ENCODE measurements at places on chromosomes 2 and 18. TPM values are rescaled to one million over a fixed set of nuclear protein-coding genes. Genes with fewer than 3 reads are reported as not detected.

DNA sequence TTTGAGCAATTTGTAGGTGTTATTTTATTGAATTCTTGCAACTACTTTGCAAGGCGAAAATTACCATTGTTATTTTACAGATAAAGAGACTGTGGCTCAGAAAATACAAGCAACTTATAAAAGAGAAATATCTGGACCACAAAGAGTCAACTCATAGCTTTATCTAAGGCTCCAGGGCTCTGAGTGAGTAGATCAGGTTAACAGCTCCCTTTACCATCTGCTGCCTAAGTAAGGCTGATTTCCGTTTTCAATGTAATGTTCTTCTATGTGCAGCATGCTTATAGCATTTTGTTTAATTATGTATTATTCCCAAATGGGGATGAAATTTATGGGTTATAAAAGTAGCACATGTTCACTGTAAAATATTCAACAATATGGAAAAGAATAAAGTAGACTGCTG is 299.1 kb upstream of the TNP1 start:
- no peak for DNase-seq

Gene ZNF804A
- polyA plus RNA-seq = 1.3 TPM

GRCh38 chr2:145203891-145204290 is 684.0 kb upstream of the ZEB2 start:
- DNase-seq = no peak

Gene FAM228A
- polyA plus RNA-seq = 0.34 TPM

Gene NDC80
- 21.0 TPM for polyA plus RNA-seq

DNA sequence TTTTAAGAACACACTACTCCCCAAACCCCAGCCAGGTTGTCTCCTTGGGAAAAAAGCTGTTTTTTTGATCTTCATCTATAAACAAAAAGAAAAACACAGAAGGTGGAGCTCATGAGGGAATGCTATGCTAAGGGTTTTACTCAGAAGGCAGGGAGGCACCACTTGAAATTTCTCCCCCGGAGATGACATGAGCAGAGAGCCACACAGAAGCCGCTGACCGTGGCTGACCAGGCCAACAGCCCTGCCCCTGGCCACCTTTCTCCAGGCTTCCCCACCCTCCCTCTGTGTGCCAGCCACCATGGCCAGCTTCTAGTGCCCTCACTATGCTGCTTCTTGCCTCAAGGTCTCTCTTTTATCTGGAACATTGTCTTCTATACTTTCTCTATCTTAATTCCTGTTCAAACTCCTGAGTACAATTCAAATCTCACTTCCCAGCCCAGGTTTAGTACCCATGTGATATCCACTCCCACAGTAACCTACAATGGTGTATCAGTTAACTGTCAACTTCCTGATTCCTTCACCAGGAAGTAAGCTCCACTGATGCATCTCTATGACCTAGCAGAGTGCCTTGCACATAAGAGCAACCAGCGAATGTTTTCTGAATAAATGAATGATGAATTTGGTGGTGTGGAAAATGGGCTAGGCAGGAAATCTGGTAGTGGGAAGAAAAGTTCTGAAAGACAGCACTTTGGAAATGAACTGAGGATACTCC is 15.3 kb downstream of the LAPTM4A start:
- DNase-seq = no peak

GRCh38 chr2:99883358-99883757 is 259.0 kb downstream of the AFF3 start:
- DNase-seq = peak; percentile 65

DNA sequence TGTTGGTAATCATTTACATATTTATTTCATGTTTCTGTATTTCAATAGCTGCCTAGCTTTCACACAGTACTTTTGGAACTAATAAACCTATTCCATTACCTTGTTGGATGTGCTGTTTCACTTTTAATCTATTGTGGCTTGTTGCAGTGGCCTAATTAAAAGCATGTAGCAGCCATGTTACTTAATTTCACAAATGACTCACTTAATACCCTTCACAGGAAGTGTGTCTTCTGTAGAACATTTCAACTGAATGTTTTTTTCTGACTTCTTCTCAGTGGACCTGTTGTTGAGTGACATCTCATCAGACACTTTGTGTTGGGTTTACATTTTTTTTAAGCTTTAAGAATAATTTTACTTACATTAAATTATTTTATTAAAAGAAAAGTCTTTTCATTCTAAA is 260.5 kb upstream of the THUMPD2 start:
- DNase-seq = no peak

GRCh38 chr18:25244924-25245698 is 106.9 kb downstream of the ZNF521 start:
- no peak for DNase-seq

- no peak for DNase-seq
These were observed 148.3 kb downstream of the KLHL29 start for GRCh38 chr2:23533338-23533695.

DNA sequence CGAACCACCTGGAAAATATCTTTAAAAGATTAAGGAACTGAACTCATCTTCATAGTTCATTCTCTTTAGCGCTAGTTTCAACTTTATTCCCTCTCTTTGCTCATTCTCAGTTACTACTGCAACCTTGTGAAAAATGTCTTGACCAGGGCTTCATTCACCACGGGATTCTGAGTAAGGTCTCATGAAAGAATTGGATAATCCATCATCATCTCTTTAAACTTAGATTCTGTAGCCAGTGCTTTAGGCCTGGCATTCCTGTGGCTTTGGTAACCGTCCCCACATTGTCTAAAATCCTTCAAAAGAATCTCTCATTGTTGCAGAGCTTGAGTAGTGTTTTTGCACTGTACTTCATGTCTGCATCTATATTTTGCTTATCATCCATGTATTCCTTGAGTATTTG is 229.5 kb downstream of the ETAA1 start:
- DNase-seq = no peak

GRCh38 chr2:82013641-82014040 is 1709.1 kb upstream of the LRRTM1 start:
- DNase-seq = no peak

- DNase-seq = no peak
These were observed 79.4 kb upstream of the ALKAL2 start for GRCh38 chr2:367246-367645.

DNA sequence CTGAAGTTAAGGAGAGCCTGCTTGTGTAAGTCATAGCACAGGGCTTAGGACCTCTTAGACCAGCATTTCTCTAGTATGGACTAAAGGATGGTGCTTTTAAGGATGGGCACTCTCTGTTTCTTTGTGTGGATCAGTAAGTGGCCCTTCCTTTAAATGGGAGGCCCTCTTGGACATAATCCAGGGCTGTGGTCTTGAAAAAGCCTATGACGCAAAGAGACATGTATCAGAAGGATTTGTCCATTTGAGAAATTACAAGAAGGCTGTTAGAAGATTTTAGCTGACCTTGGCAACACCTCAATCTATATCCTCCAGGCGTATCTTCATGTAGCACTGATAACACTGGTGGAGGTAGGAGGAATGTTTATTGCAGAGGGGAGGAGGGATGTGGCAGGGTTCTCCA is 79.2 kb downstream of the PRPF40A start:
- no peak for DNase-seq

GRCh38 chr2:8983571-8983970 is 19.9 kb downstream of the MBOAT2 start:
- no peak for DNase-seq

Gene RRM2
- polyA plus RNA-seq = 45.9 TPM

DNA sequence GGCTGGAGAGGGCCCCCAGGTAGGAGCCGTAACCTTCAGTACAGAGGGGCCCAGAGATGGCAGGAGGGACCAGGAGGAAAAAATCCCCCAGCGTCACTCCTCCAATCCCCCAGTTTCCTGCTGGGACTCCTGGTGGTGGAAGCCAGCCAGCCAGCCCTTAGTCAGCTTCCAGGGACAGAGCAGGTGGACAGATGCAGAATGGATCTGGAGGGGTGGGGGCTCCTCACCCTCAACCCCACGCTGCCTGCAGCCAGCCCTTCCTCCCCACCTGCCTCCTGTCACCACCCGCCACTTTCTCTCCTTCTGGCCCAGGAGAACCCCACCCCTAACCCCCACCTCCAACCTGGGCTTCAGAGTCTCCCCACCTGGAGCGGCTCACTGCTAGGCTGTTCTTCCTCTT is 21.1 kb downstream of the EMX1 start:
- DNase-seq = no peak

DNA sequence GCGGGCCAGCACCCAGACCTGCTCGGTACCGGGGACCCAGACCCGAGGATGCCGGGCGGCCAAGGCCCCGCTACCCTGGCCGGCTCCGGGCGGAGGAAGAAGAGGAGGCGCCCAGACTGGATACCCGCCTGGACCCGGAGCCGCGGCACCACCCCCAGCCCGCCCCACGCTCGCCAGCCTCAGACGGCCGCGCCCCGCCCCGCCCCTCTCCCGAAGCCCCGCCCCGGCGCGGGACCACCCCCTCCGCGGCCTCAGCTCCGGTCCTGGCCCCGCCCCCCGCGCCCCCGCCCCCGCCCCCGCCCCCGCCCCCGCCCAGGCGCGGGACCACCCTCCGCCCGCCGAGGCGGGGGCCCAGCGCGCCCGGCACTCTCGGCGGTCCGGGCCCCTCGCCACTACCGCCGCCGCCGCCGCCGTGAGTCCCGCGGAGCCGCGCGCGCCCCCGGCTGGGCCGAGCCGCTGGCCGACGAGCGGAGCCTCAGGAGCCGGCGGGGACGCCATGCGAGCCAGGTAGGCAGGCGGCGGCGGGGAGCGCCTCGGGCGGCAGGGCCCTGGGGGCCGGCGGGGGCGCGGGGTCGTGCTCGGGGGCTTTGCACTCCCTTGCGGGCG is at the start of gene SH3BP4:
Gene SH3BP4 (plus strand): TSS at position 354 of the 606 bp plus-strand sequence. CDS start 82,986 bp downstream, outside the sequence.
- peak; percentile 78 for DNase-seq

GRCh38 chr2:59824314-59824713 is 729.1 kb downstream of the BCL11A start:
- DNase-seq = no peak

DNA sequence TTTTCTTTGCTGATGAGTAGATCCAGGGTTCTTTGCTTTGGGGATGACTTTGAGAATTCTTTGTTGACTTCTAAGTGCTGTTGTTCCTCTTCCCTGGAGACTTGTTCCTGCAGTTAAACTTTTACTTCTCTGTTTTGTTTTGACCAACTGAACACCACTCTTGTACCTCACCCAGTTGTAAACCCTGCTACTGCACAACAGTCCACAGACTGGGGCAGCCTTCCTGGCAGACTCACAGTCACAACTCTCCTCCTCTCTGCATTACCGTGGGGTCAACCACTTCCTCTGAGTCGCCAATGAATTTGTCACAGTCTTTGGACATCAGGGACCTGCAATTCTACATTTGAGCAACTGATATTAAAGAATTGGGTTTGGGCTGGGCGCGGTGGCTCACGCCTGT is 3.8 kb upstream of the SLC8A1 start:
- no peak for DNase-seq

DNA sequence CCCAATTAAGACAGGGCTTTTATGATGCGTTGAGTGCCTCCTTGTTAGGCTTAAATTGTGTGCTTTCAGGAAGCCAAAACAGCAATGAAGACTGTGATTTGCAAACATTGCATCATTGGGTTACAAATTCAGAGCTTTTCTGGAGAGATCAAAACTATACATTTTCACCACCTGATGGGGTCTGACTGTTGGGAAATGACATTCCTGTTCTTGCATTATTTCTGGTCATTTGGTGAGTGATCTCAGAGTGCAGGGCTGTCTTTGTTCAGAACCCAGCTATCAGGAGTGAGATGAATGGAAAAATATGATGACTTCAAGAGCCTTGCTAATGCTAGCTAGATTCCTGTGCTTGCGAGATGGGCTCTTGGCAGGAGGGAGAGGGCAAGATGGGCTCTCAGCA is 39.1 kb downstream of the SH3RF3 start:
- no peak for DNase-seq

DNA sequence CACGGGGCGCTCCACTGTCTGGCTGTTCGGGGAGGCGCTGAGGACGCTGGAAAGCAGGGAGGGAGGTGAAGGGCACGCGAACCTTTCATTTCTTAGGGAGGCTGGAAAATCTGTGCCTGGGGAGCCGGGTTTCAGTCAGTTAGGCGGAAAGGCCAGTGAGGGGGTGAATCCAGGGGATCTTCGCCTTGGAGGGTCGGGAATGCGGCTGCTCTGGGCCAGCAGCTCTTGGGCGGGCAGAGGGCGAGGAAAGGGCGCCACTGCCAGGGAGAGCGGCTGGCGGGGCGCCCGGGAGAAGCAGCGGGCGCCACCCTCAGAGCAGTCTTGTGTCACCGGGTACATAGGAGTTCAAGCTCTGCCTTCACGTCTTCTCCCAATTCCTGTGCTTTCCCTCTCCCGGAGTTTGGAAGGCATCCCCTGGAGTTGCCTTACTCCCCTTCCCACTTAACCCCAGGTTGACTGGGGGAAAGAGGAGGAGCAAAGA is 1.4 kb downstream of the CCDC85A start:
- peak; percentile 30 for DNase-seq

- peak; percentile 89 for DNase-seq
These were observed 47.0 kb downstream of the IWS1 start for GRCh38 chr2:127479219-127479825.

Gene CROCC2
- polyA plus RNA-seq = not detected

Gene TMEFF2
- 7.2 TPM for polyA plus RNA-seq

- DNase-seq = no peak
These were observed 44.7 kb downstream of the CAVIN2 start for GRCh38 chr2:191802180-191802579.

GRCh38 chr2:39390216-39390615 is 46.9 kb downstream of the MAP4K3 start:
- DNase-seq = no peak

Gene SFTPB
- polyA plus RNA-seq = 0.17 TPM

DNA sequence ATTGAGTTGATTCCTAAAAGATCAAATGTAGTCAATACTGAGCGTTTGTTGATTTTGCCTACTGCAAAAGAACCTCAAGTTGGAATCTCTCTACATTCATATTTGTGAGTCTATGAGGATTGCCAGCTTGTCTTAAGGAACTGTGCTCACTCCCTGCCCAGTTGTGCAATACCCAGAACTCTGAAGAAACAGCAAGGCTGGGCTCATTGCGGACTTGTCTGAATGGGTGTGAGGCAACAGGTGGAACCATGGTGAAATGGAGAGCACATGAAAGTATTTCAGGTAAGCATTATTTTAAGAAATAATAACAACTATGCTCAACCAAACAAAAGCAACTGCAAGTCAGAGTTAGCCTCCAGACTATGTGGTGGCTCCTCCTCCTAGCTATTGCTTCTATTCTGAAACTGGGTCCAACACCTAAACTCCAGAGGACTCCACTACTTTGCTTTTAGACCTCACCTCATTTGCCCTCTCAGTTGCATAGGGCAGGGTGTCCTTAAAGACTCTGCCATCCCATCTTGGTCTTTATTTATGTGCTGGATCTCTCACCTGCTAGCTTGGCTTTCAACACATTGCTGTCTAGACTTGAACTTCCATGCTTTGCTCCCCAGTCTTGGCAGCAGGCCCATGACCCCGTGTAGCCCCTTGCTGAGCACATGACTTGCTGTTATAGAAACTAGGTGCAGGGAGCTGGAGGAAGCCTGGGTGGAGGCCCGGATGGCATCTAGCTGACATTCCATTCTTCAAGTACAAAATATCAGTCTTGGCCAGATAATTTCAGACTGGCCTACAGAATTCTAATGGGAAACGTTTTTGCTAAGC is 94.8 kb upstream of the ARL5A start:
- DNase-seq = no peak

DNA sequence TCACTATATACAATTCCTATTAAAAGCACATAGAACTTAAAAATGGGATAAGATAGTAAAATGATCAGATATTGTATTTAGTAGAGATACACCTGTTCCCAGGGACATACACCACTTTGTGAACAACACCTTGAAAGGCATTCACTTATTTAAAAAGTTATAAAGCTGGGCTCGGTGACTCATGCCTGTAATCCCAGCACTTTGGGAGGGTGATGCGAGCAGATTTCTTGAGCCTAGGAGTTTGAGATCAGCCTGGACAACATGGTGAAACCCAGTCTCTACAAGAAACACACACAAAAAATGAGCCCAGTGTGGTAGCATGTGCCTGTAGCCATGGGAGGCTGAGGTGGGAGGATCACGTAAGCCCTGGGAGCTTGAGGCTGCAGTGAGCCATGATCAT is 90.9 kb downstream of the RAPGEF4 start:
- no peak for DNase-seq

Gene FHOD3
- 15.2 TPM for polyA plus RNA-seq
